ENCODE measurements at places on chromosomes 4 and X.

GRCh38 chr4:60805500-60806313 is 394.4 kb upstream of the ADGRL3 start:
- no peak for DNase-seq

- no peak for DNase-seq
Measured at GRCh38 chr4:150628073-150628472, 46.1 kb downstream of the MAB21L2 start.

GRCh38 chr4:41058426-41058825 is 155.9 kb downstream of the APBB2 start:
- DNase-seq = no peak

GRCh38 chrX:39953879-39954278 is 143.9 kb downstream of the BCOR start:
- no peak for DNase-seq

GRCh38 chrX:46912098-46912602 is at the start of gene JADE3:
JADE3 (plus strand) TSS chrX:46912421; CDS start chrX:46984895, 72,474 bp downstream.
- peak; percentile 25 for DNase-seq

DNA sequence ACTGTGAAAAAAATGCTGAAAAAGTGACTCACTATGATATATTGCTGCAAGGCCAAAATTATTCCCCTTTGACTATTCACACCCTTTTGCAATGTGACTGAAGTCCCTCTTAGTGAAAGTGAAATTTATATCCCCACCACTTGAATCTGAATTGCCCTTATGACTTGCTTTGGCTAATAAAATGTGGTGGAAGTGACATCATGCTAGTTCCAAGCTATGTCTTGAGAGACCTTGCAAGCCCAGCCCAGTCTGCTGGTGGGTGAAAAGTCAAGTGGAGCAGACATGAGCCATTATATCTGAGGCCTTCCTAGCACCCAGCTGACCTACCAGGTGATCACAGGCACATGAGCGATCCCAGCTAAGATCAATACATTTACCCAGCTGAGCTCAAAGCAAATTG is 94.7 kb downstream of the LINC00632 start:
- no peak for DNase-seq

DNA sequence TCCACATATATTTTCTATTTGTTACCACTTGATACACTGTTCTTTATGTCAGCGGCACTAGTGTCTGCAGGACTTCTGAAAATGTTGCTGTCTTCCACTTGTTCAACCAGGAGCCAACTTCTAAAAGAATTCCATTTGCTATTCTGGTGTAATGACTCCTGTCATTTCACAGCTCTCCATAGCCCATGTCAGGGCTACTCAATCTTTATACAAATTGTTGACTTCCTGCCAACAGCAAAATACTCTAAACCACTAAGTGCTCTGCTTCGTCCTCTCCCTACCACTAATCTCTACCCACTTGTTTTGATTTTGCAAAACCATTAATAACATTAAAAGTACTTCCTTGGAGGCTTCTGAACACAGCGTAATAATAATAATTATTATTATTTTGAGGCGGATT is 7.2 kb downstream of the CTSO start:
- no peak for DNase-seq

DNA sequence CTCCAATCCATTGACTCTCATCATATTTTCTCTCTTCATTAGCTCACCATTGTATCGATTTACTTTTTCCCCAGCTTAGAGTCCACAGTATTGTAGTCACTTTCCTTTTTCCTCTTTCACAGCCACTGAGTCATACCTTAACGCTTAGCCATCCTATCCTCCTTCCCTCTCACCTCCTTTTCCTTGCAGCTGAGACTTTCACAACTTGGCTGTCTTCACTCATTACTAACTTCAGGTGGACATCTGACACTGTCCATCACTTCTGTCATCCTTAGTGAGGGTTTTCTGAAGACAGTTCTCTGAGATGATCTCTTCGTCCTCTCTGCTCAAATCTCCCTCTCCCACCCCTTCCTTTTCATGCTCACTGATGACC is 70.5 kb upstream of the ESX1 start:
- no peak for DNase-seq

DNA sequence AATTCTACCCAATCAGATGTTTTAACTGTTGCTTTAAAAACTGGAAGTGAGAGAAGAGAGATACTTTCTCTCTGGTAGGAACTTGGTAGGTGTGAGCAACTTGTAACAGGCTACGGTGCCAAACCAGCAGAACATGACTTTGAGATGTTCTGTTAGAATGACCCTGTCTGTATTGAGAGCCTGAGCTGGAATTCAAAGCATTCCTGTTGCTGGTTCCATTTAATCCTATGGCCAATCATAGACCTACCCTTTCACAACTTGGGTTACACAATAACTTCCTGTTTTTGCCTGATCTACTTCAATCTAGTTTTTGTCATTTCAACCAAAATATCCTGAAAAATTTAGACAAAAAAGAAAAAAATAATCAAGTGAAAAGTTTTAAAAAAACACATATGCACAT is 1.7 kb upstream of the PRRG1 start:
- DNase-seq = no peak

DNA sequence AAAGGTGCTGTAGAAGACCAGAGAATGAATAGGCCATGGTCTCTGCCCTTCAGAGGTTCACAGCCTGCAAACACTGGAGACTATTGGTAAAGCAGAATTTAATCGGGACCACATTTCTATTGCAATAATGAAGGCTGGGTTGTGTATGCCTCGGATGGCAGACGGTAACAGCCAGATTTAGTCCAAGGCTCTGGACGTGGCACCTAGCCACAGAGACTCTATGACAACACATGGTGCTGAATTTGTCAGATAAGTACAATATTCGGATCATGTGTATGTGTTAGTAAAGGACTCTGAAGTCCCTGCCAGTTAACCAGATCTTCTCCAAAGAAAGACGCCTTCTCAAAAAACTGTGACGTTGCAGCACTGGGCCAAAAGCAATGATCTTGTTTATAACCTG is 129.0 kb downstream of the DCTD start:
- DNase-seq = no peak

- DNase-seq = no peak
Measured at GRCh38 chr4:78510681-78511080, 40.9 kb upstream of the ANXA3 start.

DNA sequence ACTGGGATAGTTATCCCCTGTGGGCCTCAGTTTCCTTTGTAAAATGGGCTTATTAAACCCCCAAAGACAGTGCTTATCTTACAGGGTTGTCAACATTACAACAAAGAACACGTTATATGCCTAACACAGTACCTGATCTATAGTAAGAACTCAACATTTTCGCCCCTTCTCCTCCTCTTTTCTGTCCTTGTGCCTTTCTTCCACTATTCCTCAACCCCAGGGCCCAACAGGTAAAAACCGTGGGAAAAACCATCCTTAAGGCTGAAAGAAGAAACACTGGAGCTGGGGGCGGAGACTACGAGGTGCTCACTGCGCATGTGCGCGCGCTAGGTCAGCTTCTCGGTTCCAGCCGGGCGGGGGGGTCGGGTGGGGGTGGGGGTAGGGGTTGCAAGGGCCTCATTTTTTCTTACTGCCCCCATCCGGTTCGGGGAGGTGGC is 426 bp upstream of the XIAP start:
- peak; percentile 77 for DNase-seq

DNA sequence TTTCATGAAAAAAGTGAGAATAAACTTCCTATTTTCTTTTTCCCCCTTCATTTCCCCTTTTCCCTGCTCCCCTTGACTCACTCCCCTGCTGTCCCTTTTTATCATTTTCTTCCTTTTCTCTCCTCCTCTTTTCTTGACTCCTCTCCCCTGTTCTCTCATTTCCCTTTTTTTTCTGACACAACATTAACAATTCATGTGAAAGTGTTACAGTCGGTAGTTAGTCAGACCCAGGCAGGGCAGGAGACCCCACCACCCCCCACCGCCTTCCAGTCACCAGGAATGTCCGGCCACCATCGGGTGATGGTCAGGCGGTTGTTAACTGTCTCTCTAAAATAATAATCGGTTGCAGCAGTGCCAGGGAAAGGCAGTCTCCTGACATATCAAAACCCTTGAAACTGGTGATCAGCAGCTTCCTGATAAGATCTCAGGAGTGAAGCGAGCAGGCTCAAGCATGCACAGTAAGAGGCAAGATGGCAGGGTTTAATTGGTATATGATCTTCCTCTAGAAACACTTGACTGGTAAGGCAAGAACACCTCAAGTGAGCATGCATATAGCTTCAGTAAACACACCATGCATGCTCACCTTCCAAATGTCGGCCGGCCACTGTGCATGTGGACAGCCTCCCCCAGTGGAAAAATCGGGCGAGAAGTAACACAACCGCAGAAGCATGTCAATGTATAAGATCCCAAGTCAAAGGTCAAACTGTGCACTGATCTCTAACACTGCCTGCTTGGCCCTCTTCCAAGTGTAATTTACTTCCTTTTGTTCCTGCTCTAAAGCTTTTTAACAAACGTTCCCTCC is 191.4 kb downstream of the NDST4 start:
- no peak for DNase-seq
